Fibroblast of skin of back (primary cell): ENCODE measurements at places on chromosomes 3 and 15.

DNA sequence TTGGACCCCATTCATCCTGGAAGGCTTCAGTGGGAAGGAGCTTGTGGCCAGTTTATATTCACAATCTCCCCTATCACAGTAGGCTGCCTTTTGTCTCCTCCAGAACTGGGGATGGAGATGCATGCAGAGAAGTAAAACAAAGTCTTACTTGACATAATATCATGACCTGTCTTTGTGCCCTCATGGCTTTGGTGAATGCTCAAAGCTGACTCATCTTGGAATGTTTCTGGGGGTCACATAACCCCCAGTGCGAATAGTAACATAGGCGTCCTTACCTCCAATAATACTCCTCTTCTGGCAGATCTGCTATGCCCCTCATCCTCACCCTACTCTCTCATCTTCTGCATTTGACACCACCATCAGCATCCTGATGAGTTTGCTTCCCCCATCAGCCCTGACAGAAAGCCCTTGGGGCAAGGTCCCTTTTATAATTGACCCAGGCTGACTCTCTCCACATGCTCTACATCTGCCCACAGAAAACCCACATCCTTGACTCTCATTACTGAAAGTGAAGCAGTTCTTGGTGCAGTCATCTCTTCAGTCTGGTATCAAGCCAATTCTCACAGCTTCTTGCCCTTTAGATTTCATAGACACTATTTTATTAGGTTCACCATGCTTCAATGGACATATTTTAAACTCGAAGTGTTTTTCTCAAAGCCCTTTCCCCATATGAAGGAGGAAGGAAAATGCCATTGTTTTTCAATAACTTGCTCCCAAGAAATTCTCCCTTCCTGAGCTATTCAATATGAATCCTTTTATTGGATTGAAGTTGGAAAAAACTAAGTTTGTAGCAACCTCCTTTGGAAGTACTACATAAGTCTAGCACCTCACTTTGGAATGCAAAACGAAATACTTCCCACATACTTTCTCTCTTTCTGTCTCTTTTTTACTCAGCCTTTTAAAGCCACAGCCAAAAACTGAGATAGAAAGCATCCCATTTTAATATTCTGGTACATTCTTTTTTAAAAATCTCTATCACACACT, 36.6 kb downstream of the OSTN start:
- DNase-seq = peak; percentile 76

- no peak for DNase-seq
Measured at GRCh38 chr15:32099956-32100684, 69.8 kb downstream of the CHRNA7 start.

- no peak for DNase-seq
Measured at GRCh38 chr15:85336880-85337279, 43.5 kb upstream of the AKAP13 start.

DNA sequence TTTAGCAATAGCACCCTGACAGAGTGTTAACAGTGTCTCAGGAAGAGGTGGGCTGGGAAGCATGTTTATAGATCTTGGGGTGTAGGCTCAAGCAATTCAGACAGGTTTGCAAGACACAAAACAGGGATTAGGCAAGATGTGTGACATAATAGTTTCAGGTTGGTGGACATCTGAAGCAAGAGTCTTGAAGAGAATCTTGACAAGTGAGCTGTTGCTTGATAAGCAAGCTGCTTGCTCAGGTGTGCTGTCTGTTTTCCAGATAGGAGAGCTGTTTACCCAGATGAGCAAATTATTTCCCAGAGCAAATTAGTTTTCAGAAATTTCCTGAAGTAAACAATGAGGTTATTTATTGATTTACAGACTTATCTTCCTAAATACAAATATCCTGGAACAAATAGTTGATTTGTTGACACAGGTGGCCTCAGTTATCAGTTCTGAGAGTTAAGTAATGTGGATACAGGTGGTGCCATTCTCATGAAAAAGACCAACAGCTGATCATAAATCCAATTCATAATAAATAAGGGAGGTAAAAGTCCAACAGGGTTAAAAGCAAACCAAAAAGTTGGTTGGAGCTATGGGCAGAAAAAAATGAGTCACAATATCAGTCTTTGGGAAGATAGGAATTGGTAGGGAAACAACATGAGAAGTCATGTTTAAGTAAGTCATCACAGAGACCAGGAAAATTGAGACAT, 437.3 kb downstream of the TBL1XR1 start:
- no peak for DNase-seq

DNA sequence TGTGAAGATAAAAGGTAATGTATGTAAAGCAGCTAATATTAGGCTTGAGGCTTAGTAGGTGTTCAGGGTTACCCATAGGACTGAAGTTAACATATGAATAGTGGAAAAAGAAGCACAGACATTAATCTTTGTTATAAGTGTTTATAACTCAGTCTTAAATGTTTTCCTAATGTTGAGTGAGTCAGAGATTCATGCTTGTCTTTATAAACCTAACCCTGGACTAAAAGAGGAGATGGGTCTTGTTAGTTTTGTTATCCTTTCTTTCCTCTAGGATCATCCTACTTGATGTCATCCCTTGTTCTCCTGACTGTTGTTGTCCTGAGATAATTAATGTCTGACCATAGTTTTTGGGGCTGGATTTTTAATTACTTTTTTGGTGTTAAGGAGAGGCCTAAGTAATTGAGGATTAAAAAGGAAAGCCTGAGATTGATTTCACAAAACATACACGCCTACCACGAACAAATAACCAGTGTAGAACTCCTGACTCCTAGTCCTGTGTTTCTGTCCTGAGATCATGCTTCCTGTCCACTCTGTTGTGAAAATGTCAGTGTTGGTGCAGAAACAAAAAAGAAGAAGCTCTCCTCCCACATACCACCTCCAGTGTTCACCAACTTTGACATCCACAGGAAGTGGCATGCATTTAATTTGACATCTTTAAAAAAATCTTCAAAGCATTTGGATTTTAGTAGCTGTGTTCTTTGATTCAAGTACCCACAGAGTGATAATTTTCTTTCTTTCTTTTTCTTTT, 8.4 kb downstream of the MITF start:
- DNase-seq = peak; percentile 67

GRCh38 chr3:72346526-72346926, 501.7 kb downstream of the SHQ1 start:
- peak; percentile 96 for DNase-seq

GRCh38 chr15:25543196-25543595, 104.4 kb upstream of the UBE3A start:
- peak; percentile 50 for DNase-seq

DNA sequence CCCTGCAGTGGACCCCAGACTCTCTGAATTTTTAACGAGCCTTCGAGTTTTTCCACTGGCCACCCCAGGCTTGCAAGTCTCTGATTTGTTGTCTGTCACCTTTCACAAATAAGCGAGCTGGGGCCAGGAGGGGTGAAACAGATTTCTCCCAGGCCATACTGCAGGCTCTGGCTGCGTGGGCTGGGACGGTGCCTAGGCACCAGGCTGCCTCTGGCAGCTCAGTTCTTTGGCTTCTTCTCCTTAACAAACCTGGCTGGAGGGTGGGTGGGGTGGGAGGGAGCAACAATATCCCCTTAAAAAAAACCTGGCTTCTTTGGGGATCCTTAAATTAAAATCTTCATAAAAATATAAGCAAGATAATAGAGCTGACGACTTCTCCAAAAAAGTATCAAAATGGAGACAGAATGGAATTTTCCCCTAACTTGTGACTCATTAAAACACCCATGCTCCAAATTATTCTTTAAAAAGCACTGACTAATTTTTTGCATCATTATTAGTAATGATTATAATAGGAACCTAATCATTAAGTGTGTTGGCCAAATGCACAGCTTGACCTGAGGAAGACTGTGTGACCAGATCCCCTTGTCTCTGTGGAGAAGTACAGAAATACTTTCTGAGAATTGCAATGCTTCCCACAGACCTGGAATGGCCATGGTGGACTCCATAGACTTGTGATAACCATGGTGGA, 84.1 kb downstream of the SNRK start:
- no peak for DNase-seq

- no peak for DNase-seq
Measured at GRCh38 chr3:33773637-33774036, 24.8 kb upstream of the PDCD6IP start.

GRCh38 chr3:54349691-54350090, 227.3 kb downstream of the CACNA2D3 start:
- DNase-seq = no peak

- DNase-seq = peak; percentile 85
Measured at GRCh38 chr15:98123834-98124233, 163.3 kb downstream of the ARRDC4 start.

DNA sequence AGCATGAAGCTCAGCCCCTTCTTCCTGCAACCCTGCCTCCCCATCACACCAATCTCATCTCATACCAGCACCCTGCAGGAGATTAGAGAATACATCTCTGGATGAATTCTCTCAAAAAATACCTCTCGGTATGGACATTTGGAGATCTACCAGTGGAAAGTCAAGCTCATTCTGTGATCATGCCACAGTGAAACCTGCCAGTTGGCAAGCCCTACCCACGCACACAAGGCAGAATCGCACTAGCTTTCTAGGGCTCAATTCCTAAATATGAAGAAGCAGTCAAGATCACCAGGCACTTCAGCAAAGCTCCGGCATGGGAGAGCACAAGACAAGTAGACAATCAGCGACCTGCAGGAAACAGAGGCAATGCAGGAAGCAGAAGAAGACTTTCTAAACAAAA, 221.2 kb downstream of the NTRK3 start:
- no peak for DNase-seq
